ENCODE measurements at places on chromosomes 11 and 22. TPM values are rescaled to one million over a fixed set of nuclear protein-coding genes. Genes with fewer than 3 reads are reported as not detected.
A peak's percentile ranks its signal among the peaks of the same experiment; 100 is the strongest.

The OR52E1 gene
- not detected for polyA plus RNA-seq

The C11orf21 gene
- polyA plus RNA-seq, result not detected

The SLC7A4 gene
- 0.08 TPM for polyA plus RNA-seq

The MFNG gene
- polyA plus RNA-seq, result 0.15 TPM

The PVALB gene
- not detected for polyA plus RNA-seq

The RBMXL2 gene
- not detected for polyA plus RNA-seq

The CARNS1 gene
- polyA plus RNA-seq, result 0.05 TPM

The CRYBB1 gene
- not detected for polyA plus RNA-seq

The CLDN5 gene
- not detected for polyA plus RNA-seq

The OR2D2 gene
- not detected for polyA plus RNA-seq

The MYO18B gene
- not detected for polyA plus RNA-seq

The SLC37A4 gene
- 12.6 TPM for polyA plus RNA-seq

The SLC22A25 gene
- polyA plus RNA-seq, result not detected

The SAA1 gene
- not detected for polyA plus RNA-seq

- no peak for DNase-seq
Measured at GRCh38 chr22:27237080-27237741, 564.3 kb downstream of the MN1 start.

DNA sequence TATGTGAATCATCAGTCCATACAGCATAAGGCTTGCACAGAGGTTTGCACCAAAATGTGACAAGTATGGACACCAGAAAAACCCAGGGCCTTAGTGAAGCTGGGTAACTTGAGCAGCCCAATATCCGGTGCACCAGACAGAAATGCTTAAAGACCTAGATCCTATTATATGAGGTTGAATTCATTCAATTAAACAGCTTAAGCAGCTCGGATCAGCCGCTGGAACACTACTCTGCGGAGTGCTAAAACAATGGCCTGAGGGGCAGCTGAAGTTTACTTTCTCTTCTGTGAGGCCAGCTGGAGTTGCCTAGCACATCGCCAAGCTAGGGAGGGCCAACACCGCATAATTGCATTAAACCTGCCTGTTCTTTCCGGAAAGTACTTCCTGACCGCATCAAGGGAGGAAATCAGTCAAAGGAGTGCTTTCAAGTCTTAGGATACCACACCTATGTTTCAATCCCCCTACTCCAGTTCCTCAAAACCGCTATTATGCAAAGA lies 17.0 kb upstream of the FAM181B start:
- DNase-seq, result no peak

- no peak for DNase-seq
Measured at GRCh38 chr11:82830746-82831145, 69.5 kb downstream of the PRCP start.

DNA sequence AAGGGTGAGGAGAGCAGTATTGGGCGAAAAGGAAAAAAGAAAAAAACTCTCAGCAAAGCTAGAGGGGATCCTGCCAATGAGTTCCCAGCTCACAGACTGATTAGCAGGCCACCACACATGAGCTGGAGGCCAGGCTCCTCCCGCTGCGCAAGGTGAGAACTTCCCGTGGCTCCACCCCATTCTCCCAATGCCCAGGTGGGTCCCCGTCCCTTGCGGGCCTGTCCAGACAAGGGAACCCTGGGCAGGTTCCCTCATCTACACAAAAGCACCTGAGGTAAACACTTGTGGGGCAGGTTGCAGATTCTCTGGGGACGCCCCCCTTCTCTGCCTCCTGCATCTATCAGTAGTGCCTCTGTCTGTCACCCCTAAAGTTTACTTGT lies 46.5 kb downstream of the CDPF1 start:
- no peak for DNase-seq

DNA sequence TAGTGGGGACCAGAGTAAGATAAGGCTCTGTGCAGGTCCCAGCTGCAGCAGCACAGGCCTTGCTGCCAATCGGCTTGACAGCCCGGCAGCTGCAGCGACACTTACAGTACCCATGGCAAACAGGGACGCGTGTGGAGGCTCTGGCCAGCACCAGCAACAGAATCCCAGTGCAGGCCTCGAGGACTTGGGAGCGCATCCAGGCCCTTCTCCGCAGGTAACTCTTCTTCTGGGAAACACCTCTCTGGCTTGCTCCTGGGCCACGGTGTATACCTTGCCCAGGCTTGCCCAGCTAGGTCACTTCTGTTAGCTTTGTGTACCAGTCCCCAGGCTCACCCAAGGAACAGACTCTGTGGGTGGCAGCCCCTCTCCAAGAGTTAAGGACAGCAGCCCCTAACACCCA lies 126.7 kb downstream of the CTTN start:
- DNase-seq, result no peak

- peak; percentile 68 for DNase-seq
Measured at GRCh38 chr11:86608251-86608799, 64.1 kb downstream of the ME3 start.

- DNase-seq, result peak; percentile 58
Measured at GRCh38 chr11:122045181-122045586, 70.8 kb downstream of the BLID start.

- peak; percentile 17 for DNase-seq
Measured at GRCh38 chr11:117419482-117420142, 92.0 kb downstream of the CEP164 start.

- no peak for DNase-seq
Measured at GRCh38 chr11:17652556-17652955, 66.8 kb upstream of the MYOD1 start.

DNA sequence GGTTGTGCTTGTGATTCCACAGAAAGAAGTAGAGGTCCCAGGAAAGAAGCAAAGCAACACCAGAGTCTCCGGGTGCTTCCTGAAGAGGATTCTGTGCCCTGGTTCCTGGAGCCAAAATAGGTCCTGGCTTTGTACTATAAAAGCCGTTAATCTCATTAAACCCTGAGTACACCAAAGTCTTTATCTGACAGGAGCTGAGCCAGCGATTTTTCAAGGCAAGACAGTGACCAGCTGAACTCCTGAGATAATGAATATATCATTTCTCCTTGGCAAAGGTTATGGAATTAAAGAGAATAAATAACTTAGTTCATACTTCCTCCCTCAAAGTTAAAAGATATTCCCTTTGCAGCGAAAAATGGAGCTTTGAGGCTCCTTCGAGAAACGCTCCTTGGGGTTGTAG lies 5.2 kb downstream of the TMEM138 start:
- DNase-seq, result no peak

DNA sequence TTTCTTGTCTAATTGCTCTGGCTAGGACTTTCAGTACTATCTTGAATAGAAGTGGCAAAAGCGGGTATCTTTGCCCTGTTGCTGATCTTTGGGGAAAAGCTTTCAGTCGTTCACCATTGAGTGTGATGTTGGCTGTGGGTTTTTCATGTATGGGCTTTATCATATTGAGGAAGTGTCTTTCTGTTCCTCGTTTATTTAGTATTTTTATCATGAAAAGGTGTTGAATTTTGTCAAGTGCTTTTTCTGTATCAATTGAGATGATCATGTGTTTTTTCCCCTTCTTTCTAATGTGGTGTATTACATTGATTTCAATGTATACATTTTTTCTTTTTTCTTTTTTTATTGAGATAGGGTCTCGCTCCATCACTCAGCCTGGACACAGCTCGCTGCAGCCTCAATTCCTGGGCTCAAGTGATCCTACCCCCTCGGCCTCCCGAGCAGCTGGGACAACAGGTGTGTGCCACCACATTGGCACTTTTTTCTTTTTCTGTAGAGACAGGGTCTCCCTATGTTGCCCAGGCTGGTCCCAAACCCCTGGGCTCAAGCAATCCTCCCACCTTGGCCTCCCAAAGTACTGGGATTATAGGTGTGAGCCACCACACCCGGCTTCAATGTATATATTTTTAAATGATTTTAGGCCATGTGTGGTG lies 5.3 kb upstream of the GNB1L start:
- DNase-seq, result no peak

DNA sequence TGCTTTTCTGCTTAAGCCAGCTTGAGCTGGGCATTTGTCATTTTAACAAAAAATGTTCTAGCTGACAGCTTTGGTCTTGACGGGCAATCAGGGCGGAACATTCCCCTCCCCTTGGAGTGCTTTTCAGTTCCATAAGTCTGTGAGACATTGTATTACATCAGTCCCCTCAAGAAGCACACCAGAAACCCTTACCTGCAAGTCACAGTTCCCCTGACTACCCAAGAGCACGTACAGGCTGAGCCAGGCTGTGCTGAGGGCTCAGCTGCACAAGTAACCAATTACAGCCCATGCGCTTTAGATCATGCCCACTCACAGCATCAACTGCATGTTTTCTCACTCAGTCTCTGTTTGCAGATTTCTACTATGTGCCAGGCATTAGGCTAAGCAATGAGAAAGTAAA lies 19.1 kb downstream of the HIRA start:
- no peak for DNase-seq

Measured in fibroblast of lung (primary cell).